ENCODE measurements at places on chromosomes 2 and 18.

- DNase-seq: no peak
Observed at GRCh38 chr2:177541258-177541991, 148.9 kb downstream of the AGPS start.

DNA sequence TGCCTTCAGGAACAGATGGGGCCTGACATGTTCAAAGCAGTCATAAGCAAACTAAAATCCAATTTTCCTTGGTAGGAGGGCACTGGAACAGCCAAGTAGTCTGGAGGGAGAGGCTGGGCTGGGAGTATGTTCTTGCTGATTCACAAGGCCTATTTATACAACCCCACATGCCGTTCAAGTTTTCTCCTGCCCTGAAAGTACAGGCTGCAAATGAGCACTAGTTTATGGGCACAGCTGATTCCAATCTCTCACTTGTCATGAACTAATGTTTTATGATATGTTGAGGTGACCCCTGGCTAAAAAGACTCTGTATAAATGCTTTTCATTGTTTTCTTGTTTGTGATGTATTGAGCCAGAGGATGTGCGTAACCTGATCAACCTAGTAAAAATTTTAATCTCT lies 183.4 kb upstream of the SRD5A2 start:
- no peak for DNase-seq

DNA sequence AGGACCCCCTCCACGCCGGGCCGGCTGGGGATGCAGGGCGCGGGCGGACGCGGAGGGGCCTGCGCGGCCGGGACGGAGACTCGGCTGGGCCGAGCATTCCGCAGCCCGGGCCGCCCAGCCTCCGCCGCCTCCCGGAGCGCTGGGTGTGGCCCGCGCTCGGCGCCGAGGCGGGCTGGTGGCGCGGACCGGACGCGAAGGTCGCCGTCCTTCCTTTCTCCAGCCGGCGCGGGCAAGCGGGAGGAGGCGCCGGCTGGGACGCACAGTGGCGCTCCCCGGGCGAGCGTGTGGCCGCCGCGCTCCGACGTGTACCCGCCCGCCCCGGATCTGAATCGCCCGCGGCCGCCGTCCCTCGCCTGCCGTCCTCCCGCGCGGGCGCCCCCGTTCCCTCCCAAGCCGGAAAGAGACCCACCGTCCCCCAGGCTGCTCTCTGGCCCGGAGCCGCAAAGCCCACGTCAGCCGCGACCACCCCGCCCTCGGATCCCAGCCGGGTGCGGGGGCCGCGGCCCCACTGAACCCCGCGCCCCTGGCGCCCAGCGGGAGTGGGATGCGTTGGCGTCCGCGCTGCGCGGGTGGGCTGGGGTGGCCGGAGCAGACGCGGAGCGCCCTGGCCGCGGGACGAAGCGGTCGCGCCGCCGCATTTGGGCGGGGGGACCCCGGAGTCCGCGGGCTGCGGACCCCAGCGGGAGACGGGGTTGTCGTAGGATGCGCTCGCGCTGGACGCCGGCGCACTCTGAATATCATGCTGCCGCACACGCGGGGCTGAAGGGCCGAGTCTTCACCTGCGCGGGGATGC lies 634 bp downstream of the SPATS2L start:
- DNase-seq: peak; percentile 16

DNA sequence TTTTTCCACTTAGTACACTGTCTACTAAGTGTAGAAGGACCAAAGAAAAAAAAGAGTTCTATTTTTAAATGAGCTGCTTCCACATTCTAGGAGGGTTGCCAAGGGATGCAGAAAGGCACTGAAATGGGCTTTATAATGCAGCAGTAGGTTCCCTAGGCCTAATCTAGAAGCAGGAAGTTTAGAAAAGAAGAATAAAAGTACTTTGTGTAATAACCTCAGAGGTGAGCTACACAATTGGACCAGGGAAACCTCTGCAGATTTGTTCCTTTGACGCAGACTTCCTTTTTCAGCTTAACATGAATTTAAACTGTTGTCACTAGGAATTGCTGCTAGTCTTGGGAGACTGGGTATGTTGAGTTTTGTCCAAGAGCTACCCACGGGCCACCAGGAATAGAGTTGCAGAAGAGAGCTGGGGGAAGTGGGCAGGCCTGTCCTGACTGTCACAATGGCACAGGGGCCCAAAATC lies 34.6 kb upstream of the RAB1A start:
- DNase-seq: no peak

- DNase-seq: no peak
Observed at GRCh38 chr18:228586-228985, 39.3 kb downstream of the THOC1 start.

GRCh38 chr18:32278177-32278799 lies 88.4 kb downstream of the MEP1B start:
- DNase-seq: no peak

DNA sequence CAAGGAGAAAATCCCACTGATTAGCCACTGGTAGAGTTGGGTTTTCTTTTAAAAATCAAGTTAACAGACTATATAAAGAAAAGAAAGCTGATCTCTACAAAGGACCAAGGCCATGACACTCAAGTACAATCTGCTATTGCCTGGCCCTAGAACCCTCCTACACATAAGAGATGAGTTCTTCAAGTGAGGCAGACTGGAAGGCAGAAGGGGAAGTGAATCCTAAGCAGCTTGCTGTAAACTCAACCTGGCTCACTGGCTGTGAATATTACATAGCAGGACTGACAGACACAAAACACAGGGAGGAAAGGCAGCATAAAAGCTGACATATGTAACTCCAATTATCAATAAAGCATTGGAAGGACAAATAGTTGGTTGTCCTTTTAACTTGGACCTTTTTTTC lies 65.4 kb downstream of the TRIP12 start:
- no peak for DNase-seq

DNA sequence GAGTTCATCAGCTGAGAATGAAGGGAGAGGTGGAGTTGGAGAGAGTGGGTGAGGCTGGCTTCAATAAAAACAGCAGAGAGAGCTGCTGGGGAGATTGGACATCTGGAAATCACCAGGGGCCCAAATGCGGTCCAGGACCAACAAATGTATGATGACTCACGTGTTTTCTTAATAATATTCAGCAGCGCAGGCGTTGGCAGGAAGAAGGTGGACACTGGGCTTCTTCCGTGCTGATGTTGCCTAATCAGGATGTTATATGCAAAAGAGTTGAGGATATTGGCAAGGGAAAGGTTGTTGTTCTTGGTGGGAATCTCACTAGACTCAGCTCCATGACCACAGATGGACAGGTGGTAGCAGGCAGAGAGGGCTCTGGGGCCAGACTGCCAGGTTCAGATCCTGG lies 12.8 kb upstream of the PLA2R1 start:
- DNase-seq: no peak

- DNase-seq: no peak
Observed at GRCh38 chr2:201572846-201573508, 70.3 kb downstream of the TMEM237 start.

DNA sequence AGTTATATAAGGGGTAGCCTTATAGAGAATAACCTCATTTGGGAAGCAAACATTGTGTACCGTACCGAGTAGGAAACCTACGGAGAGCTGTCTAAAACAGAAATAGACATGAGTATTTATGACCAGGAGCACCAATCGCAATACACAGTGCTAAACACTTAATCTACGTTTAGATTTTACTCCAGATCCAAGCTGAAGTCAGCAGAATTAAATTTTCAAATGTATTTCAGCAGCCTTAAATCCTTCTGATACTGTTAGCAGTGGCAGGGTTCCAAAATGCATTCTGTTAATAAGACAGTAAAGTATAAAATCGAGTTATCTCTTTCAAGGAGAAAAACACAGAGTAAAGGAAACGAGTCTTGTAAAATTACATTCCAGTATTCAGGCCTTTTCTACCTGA lies 118.1 kb upstream of the ZNF521 start:
- no peak for DNase-seq

- DNase-seq: no peak
Observed at GRCh38 chr2:74715880-74716279, 61.8 kb downstream of the SEMA4F start.

DNA sequence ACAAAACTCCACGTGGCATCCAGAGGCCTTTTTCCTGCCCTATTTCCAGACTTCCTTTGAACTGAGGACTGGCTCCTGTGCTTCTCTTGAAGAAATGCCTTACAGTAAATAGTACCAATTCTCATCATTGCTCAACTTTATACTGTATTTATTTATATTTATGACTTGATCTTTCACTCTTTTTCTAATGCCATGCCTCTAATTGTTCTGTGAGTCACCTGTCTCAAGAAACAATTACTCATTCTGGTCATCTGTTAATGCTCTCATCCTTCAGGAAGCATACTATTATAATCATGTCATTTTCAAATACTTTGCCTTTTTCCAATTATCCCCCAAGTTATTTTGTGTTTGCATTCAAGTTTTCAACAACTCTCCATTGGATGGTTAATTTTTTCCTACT lies 85.9 kb downstream of the DCDC2C start:
- no peak for DNase-seq

DNA sequence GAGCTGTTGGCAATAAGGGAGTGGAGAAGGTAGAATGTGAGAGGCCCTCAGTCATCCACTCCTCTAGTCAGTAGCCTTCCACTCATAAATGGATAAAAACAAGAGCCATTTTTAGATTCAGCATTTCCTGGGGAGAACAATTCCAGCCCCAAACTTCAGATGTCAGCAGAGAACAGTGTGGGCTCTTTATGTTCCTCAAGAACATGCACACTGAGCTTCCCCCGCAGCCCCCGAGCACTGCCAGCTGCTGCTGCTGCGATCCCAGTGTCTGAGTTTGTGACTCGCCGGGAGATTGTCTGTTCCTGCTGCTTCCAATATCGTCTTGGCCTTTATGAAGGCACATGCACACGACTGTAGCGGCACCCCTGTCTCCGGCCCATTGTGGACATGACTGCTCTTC lies 143.7 kb upstream of the CTNNA2 start:
- DNase-seq: no peak

- DNase-seq: no peak
Observed at GRCh38 chr18:52894801-52895200, 554.8 kb downstream of the DCC start.

DNA sequence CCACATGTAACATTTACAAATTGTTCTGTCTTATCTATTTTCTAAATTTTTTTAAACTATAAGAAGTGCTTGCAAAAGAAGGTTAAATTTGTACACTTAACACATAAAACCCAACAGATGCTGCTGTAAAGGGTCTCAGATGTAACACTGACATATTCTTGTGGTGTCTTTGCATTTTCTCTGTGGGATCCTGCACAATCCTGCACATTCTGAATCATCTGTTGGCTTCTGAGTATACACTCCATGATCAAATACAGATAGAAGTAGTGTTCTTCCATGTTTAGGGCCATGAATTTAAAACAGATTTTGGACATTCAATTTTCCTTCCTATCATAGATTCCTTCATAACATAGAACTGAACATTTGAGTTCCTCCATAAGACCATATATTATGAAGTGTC lies 89.0 kb downstream of the SPRED2 start:
- DNase-seq: no peak

- no peak for DNase-seq
Observed at GRCh38 chr2:109187711-109188495, 58.9 kb downstream of the SH3RF3 start.

- no peak for DNase-seq
Observed at GRCh38 chr2:150046211-150046610, 441.3 kb downstream of the RND3 start.

DNA sequence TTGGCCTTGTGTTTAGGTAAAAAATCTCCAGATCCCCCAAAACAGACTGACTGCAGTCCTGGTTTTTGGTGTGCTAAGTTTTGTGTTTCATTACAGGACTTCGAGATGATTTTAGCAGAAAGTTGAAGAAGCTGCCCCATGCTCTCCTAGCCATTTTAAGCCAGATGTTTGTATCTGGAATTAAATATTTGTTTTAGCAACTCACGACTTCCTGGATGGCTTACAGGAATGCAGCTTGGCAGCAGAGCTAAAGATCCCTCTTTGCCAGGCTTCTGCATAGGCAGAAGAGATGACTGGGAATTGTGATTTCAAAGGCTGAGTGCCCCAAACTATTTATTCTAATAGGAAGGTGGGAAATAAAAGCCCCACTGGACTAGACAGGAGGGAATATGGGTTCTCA lies 31.1 kb downstream of the ONECUT2 start:
- no peak for DNase-seq

GRCh38 chr2:152251811-152252210 lies 76.2 kb upstream of the STAM2 start:
- no peak for DNase-seq

GRCh38 chr2:237613679-237614078 lies 13.7 kb upstream of the LRRFIP1 start:
- DNase-seq: no peak

GRCh38 chr18:26579941-26580618 lies 31.7 kb upstream of the KCTD1 start:
- no peak for DNase-seq

- no peak for DNase-seq
Observed at GRCh38 chr2:170313992-170314348, 136.0 kb downstream of the MYO3B start.

GRCh38 chr2:36538335-36538734 lies 59.6 kb downstream of the FEZ2 start:
- no peak for DNase-seq

GRCh38 chr18:48407358-48407757 lies 1.8 kb downstream of the ZBTB7C start:
- no peak for DNase-seq

GRCh38 chr2:165011199-165011598 lies 55.9 kb upstream of the SLC38A11 start:
- no peak for DNase-seq

GRCh38 chr2:112640800-112641675 lies 4.7 kb upstream of the SLC20A1 start:
- no peak for DNase-seq

DNA sequence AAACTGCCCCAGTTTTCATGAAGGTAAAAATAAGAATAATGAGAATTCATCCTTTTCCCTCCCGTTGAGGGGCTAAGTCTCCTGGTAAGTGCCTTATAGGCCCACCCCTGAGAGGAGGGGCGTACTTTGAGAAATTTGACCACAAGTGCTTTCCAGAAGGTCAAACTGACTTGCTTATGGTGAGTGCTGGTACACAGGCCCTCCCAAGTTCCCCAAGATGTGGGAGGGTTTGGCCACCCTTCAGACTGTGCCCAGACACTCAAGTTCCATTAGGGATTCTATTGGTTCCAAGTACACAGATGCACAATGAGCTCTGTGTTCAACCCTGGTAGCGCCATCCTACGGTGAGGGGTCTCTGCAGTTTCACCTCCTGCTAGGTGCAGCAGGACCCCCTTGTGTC lies 205.1 kb downstream of the CTIF start:
- no peak for DNase-seq
